Cardiac muscle cell (in vitro differentiated cells and primary cell): ENCODE measurements at places on chromosomes 1 and 21. TPM values are rescaled to one million over a fixed set of nuclear protein-coding genes. Genes with fewer than 3 reads are reported as not detected.

The MPL gene
- polyA plus RNA-seq, result 0.10 TPM in 1 of 2 replicates, not detected in the other

GRCh38 chr1:30727824-30728223 is 4.4 kb upstream of the MATN1 start:
- H3K36me3 ChIP-seq, result no peaks in the 10 kb centered on the region
- no peaks in the 10 kb centered on the region for H3K4me1 ChIP-seq
- DNase-seq, result no peak
- no peak overlapping the region for H3K27ac ChIP-seq

GRCh38 chr1:228074954-228075730 is 7.4 kb upstream of the ARF1 start:
- H3K36me3 ChIP-seq, result no peaks in the 10 kb centered on the region
- H3K4me3 ChIP-seq, result no peak overlapping the region
- H3K27ac ChIP-seq, result no peak overlapping the region
- DNase-seq, result no peak
- H3K4me1 ChIP-seq, result peaks cover 6% of the 10 kb centered on the region

GRCh38 chr1:84390226-84390625 is 8.1 kb upstream of the DNASE2B start:
- H3K4me3 ChIP-seq, result no peak overlapping the region
- no peaks in the 10 kb centered on the region for H3K36me3 ChIP-seq
- H3K27me3 ChIP-seq, result no peaks in the 10 kb centered on the region
- no peak overlapping the region for H3K27ac ChIP-seq
- H3K4me1 ChIP-seq, result no peaks in the 10 kb centered on the region

DNA sequence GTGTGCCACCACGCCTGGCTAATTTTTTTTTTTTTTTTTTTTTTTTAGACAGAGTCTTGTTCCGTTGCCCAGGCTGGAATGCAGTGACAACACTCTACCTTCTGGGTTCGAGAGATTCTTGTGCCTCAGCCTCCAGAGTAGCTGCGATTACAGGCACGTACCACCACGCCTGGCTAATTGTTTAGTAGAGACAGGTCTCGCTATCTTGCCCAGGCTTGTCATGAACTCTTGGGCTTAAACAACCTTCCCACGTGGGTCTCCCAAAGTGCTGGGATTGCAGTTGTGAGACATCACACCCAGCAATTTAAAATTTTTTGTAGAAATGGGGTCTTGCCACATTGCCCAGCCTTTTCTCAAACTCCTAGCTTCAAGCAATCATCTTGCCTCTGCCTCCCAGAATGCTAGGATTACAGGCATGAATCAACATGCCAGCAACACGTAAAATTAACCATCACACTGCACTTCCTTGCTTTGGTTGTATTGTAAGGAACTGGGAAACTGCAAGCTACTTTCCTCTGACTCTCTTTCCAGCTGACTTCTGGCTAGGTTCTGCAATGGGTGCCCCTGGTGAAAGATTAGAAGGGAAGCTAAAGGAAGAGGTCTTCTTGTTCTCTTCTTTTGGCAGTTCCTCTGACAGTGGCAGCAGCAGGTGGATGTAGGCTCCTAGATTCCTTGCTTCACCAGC is 13.9 kb upstream of the IL6R start:
- H3K27ac ChIP-seq, result no peak overlapping the region
- H3K4me1 ChIP-seq, result no peaks in the 10 kb centered on the region
- no peak for DNase-seq

The MIXL1 gene
- polyA plus RNA-seq, result 8.0 and 11.1 TPM in 2 replicates

- H3K36me3 ChIP-seq, result peaks cover 9% of the 10 kb centered on the region
- no peak for DNase-seq
- no peak overlapping the region for H3K27ac ChIP-seq
- H3K27me3 ChIP-seq, result no peaks in the 10 kb centered on the region
- H3K4me3 ChIP-seq, result no peak overlapping the region
Observed at GRCh38 chr21:45265721-45266517, 21.8 kb downstream of the POFUT2 start.

DNA sequence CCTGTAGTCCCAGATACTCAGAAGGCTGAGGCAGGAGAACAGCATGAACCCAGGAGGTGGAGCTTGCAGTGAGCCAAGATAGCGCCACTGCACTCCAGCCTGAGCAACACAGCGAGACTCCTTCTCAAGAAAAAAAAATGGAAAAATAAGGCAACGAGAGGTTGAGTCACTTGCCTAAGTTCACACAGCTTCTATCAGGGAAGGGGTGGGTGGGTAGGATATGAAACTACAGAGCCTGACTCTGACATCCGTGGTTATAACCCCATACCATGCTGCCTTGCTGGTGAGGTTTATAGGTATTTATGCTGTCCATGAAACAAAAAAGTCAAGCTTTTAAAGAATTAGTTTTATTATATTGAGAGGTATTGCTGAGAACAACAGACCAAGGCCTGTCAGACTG is 61.5 kb upstream of the RAB4A start:
- H3K4me3 ChIP-seq, result no peak overlapping the region
- DNase-seq, result no peak
- H3K27ac ChIP-seq, result no peak overlapping the region
- no peaks in the 10 kb centered on the region for H3K36me3 ChIP-seq

- no peak for DNase-seq
- H3K36me3 ChIP-seq, result no peaks in the 10 kb centered on the region
- no peak overlapping the region for H3K4me3 ChIP-seq
- no peak overlapping the region for H3K27ac ChIP-seq
Observed at GRCh38 chr1:72483846-72484357, 201.6 kb upstream of the NEGR1 start.

- H3K4me1 ChIP-seq, result no peaks in the 10 kb centered on the region
- no peaks in the 10 kb centered on the region for H3K27me3 ChIP-seq
- H3K4me3 ChIP-seq, result no peak overlapping the region
- no peak for DNase-seq
Observed at GRCh38 chr1:51301844-51302162, 28.6 kb downstream of the TTC39A start.

GRCh38 chr1:219317762-219318353 is 144.2 kb downstream of the LYPLAL1 start:
- DNase-seq, result peak; percentile 53
- no peak overlapping the region for H3K27ac ChIP-seq
- no peak overlapping the region for H3K4me3 ChIP-seq
- no peaks in the 10 kb centered on the region for H3K36me3 ChIP-seq
- no peaks in the 10 kb centered on the region for H3K27me3 ChIP-seq
- H3K4me1 ChIP-seq, result no peaks in the 10 kb centered on the region

GRCh38 chr21:39220150-39220549 is 36.9 kb upstream of the PSMG1 start:
- no peaks in the 10 kb centered on the region for H3K27me3 ChIP-seq
- peaks cover 28% of the 10 kb centered on the region for H3K36me3 ChIP-seq
- peaks cover 20% of the 10 kb centered on the region for H3K4me1 ChIP-seq
- H3K27ac ChIP-seq, result peak overlapping the region; percentile 71

The DNM3 gene
- polyA plus RNA-seq, result 0.49 TPM in 1 of 2 replicates, not detected in the other

The EPS15 gene
- polyA plus RNA-seq, result 34.1 and 57.5 TPM in 2 replicates

- no peaks in the 10 kb centered on the region for H3K27me3 ChIP-seq
- peak overlapping the region; percentile 62 for H3K4me3 ChIP-seq
- H3K27ac ChIP-seq, result peak overlapping the region; percentile 73
Observed at GRCh38 chr1:35768350-35769187, 1.2 kb downstream of the CLSPN start.

The OR2L13 gene
- 0.88 TPM in 1 of 2 replicates, not detected in the other for polyA plus RNA-seq

The FHL3 gene
- 33.0 and 38.6 TPM in 2 replicates for polyA plus RNA-seq

The NEXN gene
- polyA plus RNA-seq, result 83.9 and 84.1 TPM in 2 replicates

GRCh38 chr1:107000902-107001301 is 55.6 kb upstream of the PRMT6 start:
- H3K36me3 ChIP-seq, result no peaks in the 10 kb centered on the region
- no peaks in the 10 kb centered on the region for H3K27me3 ChIP-seq
- H3K4me1 ChIP-seq, result no peaks in the 10 kb centered on the region
- no peak overlapping the region for H3K27ac ChIP-seq
- no peak overlapping the region for H3K4me3 ChIP-seq

DNA sequence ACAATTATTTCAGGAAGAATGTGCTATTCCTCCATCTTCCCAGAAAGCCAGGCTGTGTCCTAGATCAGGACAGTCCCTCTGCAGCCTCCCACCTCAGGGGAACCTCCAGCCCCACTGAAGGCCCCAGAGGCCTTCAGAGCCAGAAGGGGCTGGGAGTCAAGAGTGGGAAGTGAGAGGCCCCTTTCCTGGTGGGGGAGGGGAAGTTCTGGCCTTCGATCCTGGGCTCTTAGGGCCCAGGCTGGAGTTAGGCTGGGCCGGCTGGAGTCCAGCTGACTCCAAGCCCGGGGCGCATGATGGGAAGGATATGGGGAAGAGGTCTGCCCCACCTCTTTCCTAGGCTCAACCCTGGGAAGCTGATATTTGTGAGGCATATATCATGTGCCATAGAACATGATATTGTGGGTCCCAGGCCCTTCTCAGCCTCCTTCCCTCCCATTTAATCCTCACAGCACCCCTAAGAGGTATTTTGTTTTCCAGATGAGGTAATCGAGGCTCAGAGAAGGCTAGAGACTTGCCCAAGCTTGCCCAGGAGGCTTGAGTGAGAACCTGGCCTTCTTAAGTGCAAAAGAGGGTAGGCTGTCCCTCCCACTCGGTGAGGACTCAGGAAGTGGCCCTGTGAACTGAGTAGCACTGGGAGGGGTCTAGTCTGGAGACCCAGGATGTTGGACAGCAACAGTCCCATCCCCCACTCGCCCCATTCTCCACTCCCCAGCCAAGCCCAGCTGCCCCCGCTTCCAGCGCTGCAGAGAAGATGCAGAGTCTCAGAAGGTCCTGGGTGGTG is 18.6 kb upstream of the HSPG2 start:
- no peaks in the 10 kb centered on the region for H3K36me3 ChIP-seq
- H3K27me3 ChIP-seq, result no peaks in the 10 kb centered on the region
- H3K4me3 ChIP-seq, result no peak overlapping the region

GRCh38 chr1:10814976-10815857 is 18.8 kb upstream of the CASZ1 start:
- DNase-seq, result no peak
- H3K4me3 ChIP-seq, result no peak overlapping the region
- H3K4me1 ChIP-seq, result peaks cover 16% of the 10 kb centered on the region
- no peaks in the 10 kb centered on the region for H3K27me3 ChIP-seq
- no peaks in the 10 kb centered on the region for H3K36me3 ChIP-seq

DNA sequence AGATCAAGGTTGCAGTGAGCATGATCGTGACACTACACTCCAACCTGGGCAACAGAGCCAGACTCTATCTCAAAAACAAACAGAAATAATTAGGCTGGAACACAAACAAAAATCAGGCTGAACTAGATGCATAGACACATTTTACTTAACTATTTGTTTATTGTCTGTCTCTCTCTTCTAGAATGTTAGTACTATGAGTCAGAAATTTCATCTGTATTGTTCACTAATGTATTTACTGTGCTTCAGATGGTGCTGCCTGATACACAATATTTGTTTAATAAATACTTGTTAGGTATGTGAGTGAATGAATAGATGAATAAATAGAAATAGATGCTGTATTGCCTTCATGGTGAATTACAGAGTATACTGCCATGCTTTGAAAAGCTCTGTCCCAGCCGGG is 6.0 kb upstream of the LIN28A start:
- H3K27me3 ChIP-seq, result no peaks in the 10 kb centered on the region
- no peak for DNase-seq
- H3K4me3 ChIP-seq, result no peak overlapping the region
- no peaks in the 10 kb centered on the region for H3K36me3 ChIP-seq

- H3K36me3 ChIP-seq, result no peaks in the 10 kb centered on the region
- H3K4me1 ChIP-seq, result peaks cover 41% of the 10 kb centered on the region
- no peaks in the 10 kb centered on the region for H3K27me3 ChIP-seq
- no peak overlapping the region for H3K4me3 ChIP-seq
- H3K27ac ChIP-seq, result no peak overlapping the region
Observed at GRCh38 chr1:208182880-208183645, 61.1 kb downstream of the PLXNA2 start.

- no peak overlapping the region for H3K4me3 ChIP-seq
- H3K27ac ChIP-seq, result no peak overlapping the region
- DNase-seq, result no peak
- no peaks in the 10 kb centered on the region for H3K36me3 ChIP-seq
- H3K27me3 ChIP-seq, result no peaks in the 10 kb centered on the region
- no peaks in the 10 kb centered on the region for H3K4me1 ChIP-seq
Observed at GRCh38 chr1:68525781-68526180, 28.9 kb upstream of the DEPDC1 start.

- H3K27ac ChIP-seq, result no peak overlapping the region
- no peaks in the 10 kb centered on the region for H3K36me3 ChIP-seq
- H3K4me1 ChIP-seq, result peaks cover 10% of the 10 kb centered on the region
- DNase-seq, result peak; percentile 17
- H3K4me3 ChIP-seq, result no peak overlapping the region
Observed at GRCh38 chr1:59903141-59903754, 23.3 kb downstream of the CYP2J2 start.

The SIK1 gene
- 0.44 and 0.82 TPM in 2 replicates for polyA plus RNA-seq

The FABP3 gene
- 346 and 595 TPM in 2 replicates for polyA plus RNA-seq

The UBASH3A gene
- not detected in 2 replicates for polyA plus RNA-seq

The DCST1 gene
- 0.27 and 0.57 TPM in 2 replicates for polyA plus RNA-seq

The SLAMF9 gene
- not detected in 2 replicates for polyA plus RNA-seq

GRCh38 chr1:172969611-172970010 is 81.1 kb downstream of the TNFSF18 start:
- H3K4me1 ChIP-seq, result no peaks in the 10 kb centered on the region
- DNase-seq, result peak; percentile 82
- H3K27ac ChIP-seq, result no peak overlapping the region
- no peak overlapping the region for H3K4me3 ChIP-seq
- no peaks in the 10 kb centered on the region for H3K27me3 ChIP-seq

DNA sequence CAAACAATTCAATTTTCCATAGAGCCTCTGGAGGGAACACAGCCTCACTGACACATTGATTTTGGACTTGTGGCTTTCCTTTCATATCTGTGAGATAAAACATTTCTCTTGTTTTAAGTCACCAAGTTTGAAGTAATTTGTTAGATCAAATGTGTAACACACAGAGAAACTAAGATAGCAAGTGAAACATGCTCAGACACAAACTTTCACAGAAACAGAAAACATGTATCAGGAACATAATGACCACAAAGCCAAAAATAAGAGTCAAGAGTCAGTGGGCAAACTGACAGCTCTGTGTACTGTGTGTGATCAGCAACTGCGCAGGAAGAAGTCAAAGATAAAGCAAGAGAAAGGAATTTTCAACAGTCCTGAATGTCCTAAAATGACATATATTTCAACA is 1237.5 kb downstream of the AMY1C start:
- no peaks in the 10 kb centered on the region for H3K36me3 ChIP-seq
- no peaks in the 10 kb centered on the region for H3K27me3 ChIP-seq
- no peaks in the 10 kb centered on the region for H3K4me1 ChIP-seq
- DNase-seq, result no peak
- no peak overlapping the region for H3K4me3 ChIP-seq

GRCh38 chr1:163684785-163685184 is 363.0 kb downstream of the NUF2 start:
- no peak overlapping the region for H3K27ac ChIP-seq
- DNase-seq, result no peak
- H3K4me3 ChIP-seq, result no peak overlapping the region
- no peaks in the 10 kb centered on the region for H3K27me3 ChIP-seq
- no peaks in the 10 kb centered on the region for H3K36me3 ChIP-seq

- H3K4me3 ChIP-seq, result no peak overlapping the region
- no peaks in the 10 kb centered on the region for H3K4me1 ChIP-seq
- no peak overlapping the region for H3K27ac ChIP-seq
- DNase-seq, result no peak
- H3K27me3 ChIP-seq, result peaks cover 30% of the 10 kb centered on the region
Observed at GRCh38 chr1:204171751-204172178, 5.6 kb upstream of the REN start.
